M059J (cell line): ENCODE measurements at places on chromosomes 2 and 18. TPM values are rescaled to one million over a fixed set of nuclear protein-coding genes. Genes with fewer than 3 reads are reported as not detected.

The CCDC85A gene
- total RNA-seq = 10.2 and 23.3 TPM in 2 replicates

The SLC8A1 gene
- total RNA-seq = 0.91 and 1.9 TPM in 2 replicates

The PAX3 gene
- 11.2 and 14.6 TPM in 2 replicates for total RNA-seq

DNA sequence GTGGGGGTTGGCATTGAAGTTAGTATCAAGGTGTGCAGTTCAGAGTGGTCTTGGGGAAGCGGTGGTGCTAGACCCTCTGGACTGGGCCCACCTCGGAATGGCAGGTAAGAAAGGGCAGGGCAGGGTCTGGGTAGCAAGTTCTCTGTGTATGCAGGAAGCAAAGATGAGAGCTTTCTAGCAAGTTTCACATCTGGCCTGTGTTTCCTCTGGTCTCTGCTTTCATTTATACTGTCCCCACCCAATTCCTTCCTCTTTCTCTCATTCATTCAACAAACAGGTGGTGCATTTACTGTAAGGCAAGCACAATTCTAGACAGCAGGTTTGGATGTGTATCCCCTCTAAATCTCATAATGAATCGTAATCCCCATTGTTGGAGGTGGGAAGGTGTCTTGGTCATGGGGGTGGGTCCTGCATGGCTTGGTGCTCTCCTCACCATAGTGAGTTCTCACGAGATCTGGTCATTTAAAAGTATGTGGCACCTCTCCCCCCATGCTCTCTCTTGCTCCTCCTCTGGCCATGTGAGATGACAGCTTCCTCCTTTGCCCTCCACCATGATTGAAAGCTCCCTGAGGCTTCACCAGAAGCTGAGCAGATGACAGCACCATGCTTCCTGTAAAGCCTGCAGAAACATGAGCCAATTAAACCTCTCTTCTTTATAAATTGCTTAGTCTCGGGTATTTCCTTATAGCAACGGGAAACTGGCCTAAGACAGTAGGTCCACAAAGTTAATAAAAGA is 51.8 kb downstream of the PKDCC start:
- DNase-seq = no peak

- peak; percentile 17 for DNase-seq
These were observed 1.3 kb upstream of the LRP2 start for GRCh38 chr2:169363560-169364150.

DNA sequence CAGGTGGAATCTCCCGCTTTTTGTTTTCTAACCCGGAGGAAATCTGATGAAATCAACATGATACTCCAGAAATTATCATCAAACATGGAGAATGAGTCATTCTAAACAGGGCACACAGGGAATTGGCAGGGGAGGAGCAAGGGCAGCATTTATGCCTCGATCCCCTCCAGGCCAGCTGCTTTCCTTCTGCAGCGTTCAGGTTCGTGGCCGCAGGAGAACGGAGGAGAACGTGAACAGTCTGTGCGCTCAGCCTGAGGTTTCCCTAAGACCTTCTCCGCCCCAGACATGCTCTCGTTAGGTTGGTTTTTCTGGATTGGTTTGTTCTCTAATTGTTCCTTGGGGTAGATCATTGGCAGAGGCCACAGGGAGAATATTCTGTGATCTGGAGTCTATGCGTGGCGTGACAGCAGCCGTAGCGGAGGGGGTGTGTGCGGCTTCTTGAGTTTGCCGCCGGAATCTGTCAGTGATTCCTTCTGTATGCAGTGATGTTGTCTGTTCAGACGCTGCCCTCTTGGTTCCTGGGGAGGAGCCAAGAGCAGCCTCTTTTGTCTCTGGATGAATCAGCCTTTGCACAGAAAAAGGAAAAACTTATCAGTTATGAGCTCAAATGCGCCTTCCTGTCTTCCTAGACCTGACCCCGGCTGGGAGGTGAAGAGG is 75.9 kb downstream of the SH3BP4 start:
- DNase-seq = peak; percentile 85

- no peak for DNase-seq
These were observed 17.6 kb downstream of the WNT10A start for GRCh38 chr2:218898109-218898878.

GRCh38 chr2:144943986-144944385 is 424.1 kb upstream of the ZEB2 start:
- peak; percentile 41 for DNase-seq

DNA sequence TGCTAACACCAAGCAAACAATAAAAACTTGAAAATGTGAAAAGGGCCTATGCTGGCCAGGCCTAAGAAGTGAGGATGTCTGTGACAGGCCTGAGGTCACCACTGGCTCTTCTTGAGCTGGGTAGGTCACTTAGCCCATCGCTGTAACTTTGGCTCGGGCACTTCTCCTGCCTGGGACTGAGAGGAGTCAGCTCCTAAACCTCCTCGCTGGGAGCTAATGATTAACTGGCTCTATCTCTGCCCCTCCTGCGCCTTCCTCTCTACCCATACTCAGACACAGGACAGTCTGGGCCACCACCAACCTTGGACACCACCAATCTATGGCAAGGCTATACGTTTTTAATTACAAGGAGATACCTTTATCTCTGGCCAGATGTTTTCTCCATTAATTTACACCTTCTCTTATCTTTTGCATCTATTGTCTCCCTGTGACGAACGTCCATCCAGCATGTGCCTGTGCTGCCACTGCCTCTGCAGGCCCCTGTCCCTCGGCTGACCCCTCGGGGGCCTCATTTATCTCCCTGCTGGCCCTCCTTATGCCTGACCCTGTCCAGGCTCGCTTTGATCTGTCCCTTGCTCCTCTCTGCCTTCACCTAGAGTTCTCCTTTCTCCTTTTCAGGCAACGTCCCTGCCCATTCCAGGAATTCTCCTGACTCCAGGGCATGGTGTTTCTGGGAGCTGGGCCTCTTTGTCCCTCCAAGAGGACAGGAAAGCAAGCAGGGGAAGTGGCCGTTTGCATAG is 149.1 kb upstream of the GATA6 start:
- DNase-seq = no peak

- no peak for DNase-seq
These were observed 47.7 kb downstream of the SPTBN1 start for GRCh38 chr2:54503828-54504227.

DNA sequence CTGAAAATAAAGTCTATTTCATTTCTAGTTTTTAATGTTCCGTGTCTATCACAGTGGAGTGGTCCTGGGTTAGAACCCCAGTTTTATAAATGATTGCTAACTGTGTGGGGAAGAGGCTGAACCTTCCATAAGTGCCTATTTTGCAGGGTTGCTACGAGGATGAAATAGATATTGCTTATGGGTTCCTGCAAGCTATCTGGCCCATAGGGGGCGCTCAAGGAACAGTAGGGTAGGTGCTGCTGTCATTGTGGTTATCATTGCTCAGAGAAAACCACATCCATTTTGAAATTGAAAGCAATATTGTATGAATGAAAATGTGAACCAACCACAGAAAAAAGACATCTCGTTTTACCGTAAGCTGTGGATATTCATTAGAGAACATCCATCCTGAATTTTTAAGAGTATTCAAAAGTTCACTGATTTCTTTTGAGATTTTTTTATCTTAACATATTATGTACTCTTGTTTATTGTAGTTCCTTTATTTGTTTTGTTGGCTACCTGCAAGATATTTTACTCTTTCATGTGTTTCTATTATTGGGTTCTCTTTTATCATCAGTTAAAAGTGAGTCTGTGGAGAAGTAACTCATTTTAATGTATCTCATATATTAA is 261.6 kb downstream of the NAPG start:
- peak; percentile 83 for DNase-seq

DNA sequence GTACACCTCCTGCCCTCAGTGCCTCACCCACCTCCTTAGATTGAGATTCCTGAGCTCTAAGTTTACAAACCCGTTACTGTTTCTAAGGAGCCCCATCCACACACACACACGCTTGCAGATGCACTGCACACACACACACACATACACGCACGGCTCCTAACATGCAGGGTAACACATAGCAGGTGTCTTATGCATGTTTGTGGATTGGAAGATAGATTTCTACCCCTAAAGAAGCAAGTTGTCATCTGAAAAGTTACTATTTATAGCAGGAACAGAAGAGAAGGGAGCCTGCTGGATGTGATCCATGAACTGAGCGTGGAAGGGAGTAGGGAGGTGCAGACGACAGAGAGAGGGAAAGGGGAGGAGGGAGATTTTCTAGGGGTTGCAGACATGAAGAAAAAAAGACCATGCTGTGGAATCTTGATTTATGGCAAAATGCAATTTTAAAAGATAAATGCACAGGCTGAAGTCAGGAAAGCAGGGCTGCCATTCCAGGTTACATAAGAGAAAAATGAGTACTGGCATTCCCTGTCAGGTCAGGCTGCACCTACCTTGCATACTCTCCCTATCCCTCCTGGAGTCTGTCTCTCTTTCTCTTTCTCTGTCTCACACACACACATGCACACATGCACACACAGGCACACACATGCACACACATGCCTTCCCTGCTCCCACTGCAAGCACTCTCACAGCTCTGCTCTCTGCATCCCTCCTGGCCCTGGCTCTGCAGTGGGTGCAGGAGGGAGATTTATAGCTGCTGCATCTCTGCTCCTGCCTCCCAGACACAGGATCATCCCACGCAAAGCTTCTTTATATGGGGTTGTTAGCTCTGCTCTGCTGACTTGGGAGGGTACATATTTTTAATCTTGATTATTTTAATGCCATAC is 192.6 kb upstream of the MYT1L start:
- DNase-seq = no peak

DNA sequence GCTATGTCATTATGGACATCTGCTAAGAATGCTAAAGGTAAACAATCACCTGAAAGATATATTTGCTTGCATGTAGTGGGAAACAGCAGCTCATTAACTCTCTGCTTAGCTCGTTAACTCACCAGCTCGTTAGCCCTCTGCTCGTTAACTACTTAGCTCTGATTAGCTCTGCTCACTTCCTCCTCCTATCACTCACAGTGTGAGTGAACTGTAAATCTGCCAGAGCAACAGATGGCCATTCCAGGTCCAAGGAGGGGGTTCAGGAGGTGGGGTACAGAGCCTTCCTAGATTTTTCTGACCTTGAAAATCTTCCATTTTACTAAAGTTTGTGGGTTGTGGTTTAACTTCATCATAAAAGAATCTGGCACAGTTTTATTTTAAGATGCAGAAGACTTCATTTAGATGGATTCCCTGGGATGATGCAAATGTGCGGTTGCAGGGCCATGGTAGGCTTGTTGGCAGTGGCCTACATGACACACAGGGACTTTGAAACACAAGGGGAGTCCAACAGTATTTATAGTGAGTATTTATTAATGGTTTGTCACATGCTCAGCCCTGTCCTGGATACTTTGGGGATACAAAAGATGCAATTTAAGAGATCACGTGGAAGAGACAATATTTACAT is 1633.7 kb upstream of the CELF4 start:
- peak; percentile 90 for DNase-seq

DNA sequence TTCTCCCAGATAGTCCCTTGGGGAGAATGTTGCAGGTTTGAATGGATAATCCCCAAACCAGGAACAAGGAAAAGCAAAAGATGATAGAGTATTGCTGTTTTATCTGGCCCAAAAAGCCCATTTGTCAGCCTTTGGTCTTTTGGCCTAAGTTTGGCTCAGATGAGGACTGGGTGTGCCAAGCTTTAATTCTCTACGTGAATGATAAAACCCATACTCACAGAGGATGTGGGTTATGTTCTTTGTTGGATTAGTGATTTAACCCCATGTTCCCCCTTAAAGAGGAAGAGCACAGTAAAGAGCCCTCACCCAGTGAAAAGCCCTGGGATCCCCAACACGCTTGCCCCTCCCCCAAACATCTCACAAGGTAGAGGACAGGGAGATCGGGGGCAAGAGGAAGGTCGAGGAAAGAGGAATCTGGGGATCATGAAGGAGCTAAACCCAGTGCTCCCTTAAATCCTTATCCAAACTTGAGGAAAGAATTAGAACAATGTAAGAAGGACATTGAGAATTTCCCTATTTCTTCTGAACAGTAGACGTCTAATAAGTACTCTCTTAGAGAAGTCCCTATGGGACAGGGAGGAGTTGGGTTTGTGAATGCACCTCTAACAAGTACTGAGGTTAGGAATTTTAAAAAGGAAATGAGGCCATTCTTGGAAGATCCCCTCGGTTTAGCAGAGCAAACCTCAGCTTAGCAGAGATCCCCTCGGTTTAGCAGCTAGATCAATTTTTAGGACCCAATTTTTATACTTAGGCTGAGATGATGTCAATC is 105.0 kb downstream of the HIBCH start:
- DNase-seq = no peak

DNA sequence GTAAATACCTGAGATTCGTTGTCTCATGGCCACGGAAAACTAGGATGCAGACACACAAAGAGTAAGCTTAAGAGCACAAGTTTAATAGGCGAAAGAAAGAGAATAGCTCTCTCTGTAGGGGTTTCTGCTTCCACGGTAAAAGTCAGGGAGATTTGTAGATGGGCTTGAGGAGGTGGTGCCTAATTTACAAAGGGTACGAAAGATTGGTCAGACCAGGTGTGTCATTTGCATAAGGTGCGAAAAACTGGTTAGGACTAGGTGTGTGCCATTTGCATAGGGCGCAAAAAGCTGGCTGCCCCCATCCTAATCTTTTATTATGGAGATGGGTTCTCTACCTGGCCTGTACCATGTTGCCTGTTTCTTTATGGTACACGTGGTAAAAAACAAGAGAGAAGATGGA is 170.5 kb upstream of the DOK6 start:
- no peak for DNase-seq

DNA sequence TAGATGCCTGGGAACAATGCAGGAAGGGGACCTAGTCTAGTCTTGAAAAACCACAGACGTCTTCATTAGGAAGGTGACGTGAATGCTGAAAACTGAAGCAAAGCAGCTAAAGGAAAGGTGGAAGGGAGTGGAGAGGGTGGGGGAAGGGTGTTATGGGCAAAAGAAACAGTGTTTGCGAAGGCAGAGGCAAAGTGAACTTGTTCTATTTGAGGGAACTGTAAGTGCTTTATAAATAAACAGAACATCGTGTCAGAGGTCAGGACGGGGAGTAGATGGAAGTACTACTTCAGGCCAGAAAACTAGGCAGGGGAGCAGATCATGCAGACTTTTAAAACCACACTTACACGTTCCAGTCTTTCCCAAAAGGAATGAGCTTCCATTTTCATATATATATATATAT is 57.8 kb downstream of the FASTKD2 start:
- DNase-seq = no peak

DNA sequence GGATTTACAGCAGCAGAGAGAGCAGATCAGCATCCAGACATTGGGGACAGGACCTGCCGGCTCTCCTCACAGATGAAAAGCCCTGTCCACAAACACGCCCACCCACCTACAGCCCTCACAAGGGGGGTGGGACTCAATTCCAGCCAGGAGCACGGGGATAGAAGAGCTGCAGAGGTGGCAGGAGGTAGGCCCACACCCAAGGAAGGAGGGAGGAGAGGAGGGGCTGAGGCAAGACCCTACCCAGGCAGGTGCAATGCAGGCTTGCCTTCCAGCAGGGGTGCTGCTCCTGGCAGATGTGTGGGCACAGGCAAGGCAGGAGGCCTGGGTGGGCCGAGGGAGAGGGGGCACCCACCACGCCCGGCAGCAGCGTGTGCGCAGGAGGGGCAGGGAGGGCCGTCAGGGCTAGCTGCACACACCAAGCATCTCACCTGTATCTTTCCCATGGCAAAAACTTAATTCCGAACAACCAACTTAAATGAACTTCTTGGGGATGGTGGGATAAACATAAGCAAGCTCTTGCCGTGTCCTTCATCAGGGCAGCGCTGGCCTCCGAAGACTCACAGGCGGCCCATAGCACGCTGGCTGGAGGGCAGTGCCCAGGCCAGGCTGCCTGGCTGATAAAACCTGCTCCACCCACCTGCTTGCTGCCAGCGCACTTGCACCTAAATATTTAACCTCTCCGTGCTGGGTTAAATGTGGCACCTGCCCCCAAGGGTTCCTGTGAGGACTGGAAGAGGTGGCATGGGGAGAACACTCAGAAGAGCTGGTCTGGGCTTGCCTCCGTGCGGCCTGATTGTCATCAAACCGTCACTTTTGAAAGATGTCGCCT is 219.5 kb downstream of the HDAC4 start:
- DNase-seq = no peak
